ENCODE measurements at places on chromosomes 7 and 10. TPM values are rescaled to one million over a fixed set of nuclear protein-coding genes. Genes with fewer than 3 reads are reported as not detected.

The PRKAR1B gene
- 41.0 TPM for total RNA-seq

DNA sequence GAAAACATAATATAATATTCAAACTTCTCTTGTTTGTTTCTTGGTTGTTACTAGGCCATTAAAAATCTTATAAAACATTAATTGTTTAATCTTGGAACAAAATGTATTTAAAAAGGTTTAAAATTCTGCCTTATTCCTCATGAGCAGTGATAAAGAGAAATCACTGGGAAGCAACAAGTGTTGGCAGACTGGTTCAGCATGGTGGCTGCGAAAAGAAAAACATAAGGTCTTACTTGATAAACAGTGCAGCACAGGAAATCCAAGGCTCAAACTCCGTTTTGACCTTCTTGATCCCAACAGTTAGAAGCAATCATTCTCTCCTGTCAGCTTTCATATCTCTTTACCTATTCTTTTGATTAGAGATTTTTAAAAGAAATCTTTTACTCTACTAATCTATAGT lies 530.8 kb downstream of the CNTNAP2 start:
- DNase-seq: no peak

- DNase-seq: peak; percentile 28
These were observed 293.0 kb upstream of the IMMP2L start for GRCh38 chr7:111855161-111855841.

DNA sequence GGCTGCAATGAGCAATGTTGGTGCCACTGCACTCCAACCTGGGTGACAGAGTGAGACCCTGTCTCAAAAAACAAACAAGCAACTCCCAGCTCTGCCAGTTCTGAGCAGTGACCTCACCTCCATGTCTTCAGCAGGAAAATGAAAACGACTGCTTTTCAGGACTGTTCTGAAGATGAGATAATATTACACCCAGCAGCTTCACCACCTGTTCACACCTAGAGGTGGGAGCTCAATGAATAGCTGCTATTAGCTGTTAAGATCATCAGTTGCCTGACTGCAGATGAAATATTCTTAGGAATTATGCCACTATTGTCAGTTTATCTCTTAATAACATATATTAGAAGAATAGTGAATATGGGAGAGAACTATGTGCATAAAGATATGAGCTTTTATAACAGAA lies 48.4 kb upstream of the CYTH3 start:
- no peak for DNase-seq

- no peak for DNase-seq
These were observed 51.1 kb downstream of the PRF1 start for GRCh38 chr10:70551466-70551865.

- peak; percentile 74 for DNase-seq
These were observed 132.3 kb upstream of the CHST15 start for GRCh38 chr10:124225467-124226270.

Data from activated CD4-positive, alpha-beta T cell treated with anti-CD3 and anti-CD28 coated beads for 36 hours (primary cell).